ENCODE measurements at places on chromosomes 7 and 10.

DNA sequence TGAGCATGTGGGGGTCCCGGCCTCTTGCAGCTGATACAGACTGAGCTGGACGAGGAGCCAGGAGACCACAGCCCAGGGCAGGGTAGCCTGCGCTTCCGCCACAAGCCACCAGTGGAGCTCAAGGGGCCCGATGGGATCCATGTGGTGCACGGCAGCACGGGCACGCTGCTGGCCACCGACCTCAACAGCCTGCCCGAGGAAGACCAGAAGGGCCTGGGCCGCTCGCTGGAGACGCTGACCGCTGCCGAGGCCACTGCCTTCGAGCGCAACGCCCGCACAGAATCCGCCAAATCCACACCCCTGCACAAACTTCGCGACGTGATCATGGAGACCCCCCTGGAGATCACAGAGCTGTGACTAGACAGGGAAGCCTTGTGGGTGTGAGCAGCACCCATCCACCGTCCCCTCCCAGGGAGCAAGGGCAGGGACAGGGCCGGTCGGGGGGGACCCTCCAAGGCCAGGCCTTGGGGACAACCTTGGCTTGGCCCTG, 36.1 kb downstream of the PSAP start:
- no peak for DNase-seq

- DNase-seq, result no peak
Measured at GRCh38 chr10:62652114-62652513, 152.4 kb upstream of the ADO start.

GRCh38 chr10:58867683-58868082, 308.8 kb upstream of the PHYHIPL start:
- no peak for DNase-seq

GRCh38 chr7:118152149-118152548, 31.8 kb upstream of the LSM8 start:
- DNase-seq, result no peak

DNA sequence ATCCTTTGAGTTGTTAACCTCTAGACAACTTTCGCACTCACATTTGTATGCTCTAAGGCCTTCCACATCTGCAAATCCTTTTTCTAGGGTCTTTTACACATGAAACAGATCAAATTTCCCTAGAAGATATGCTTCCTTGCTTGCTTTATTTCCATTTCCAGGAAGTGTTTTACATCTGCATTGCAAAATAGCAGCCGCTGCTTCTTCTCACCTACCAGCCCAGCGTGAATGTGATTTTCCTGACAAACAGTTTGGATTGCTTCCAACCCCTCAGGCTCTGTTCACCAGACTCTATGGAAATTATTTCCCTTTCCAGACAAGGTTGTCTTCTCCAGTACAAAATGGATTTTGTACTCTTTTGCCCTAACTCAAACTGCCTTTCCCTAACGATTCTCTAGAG, 50.9 kb upstream of the PAPSS2 start:
- no peak for DNase-seq

GRCh38 chr7:81206217-81206616, 287.4 kb upstream of the SEMA3C start:
- no peak for DNase-seq

Data from CD4-positive, alpha-beta T cell treated with Interleukin-15 for 1 hour (primary cell).